HuH-7 (cell line): ENCODE measurements at places on chromosomes 4 and X.

GRCh38 chrX:20665481-20665880, 398.8 kb upstream of the RPS6KA3 start:
- no peak for DNase-seq

DNA sequence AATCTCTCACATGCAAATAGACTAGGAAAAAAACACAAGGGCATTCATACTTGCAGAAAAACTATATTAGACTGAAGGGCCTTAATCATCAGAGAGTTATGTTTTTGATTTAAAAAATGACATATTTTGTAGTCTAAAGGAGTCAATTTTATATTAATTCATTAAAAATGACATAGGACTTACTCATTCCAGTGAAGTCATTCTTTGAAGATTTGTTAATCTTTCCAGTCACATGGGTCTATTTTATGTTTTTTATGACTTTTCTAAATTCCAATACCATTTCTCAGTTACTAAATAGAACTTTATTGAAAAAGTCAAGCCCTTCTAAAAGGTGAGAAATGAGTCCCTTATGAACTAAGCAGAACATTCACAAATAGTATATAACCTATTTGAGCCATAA, 743.8 kb upstream of the INTU start:
- no peak for DNase-seq

- DNase-seq = no peak
Measured at GRCh38 chrX:150934453-150934852, 36.0 kb upstream of the CD99L2 start.

GRCh38 chrX:56600141-56600540, 36.7 kb downstream of the UBQLN2 start:
- DNase-seq = no peak

DNA sequence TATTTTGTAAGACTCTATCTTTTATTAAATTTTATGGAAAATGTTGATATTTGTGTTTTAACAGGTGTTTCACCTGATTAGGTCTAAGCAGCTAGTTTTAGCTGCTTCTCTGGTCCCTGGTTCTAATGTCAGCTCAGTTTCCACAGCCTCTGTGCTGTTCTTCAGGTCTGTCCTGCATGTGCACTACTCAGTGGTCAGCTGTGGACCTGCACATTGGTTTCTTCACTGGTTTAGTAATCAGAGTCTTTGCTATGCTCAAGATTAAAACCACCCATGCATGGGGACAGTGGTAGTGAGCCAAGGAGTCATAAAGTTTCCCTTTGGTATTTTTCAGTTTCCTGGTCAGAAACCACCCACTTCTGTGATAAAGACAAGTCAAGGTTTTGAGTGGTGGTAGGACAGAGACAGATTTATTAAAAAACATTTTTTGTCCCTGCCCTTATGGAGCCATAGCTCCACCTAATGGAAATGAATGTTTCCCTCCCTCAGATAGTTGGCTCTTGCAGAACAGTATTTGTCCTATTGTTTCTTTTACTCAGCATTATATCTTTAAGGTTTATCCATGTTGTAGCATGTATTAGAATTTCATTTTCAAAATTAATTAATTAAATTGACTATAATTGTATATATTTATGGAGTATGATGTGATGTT, 36.8 kb upstream of the VBP1 start:
- DNase-seq = no peak

- DNase-seq = no peak
Measured at GRCh38 chrX:130167040-130167439, 1.4 kb upstream of the AIFM1 start.

DNA sequence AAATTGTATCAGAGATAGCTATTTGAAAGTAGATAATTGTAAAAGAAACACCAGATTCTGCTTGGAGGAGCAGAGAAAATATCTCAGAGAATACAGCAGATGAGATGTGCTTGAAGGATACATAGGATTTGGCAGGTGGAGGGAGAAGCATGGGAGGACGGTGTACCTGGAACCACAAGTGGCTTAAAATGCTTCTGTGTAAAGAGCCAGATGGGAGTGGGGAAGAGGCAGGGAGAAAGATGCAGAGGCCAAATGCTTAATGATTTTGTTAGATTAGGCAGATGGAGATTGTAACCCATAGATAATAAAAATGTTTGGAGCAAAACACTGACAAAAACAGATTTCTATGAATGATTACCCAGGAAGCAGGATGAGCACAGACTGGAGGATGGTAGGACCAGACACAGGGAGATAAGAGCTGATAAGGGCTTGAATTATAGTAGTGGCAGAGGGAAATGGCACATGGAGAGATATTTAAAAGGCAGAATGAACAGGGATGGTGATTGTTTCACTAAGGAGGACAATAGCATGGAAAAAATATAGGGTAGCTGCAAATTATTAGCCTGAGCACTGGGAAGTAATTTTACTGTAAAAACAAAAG, 145.7 kb upstream of the TBC1D9 start:
- DNase-seq = no peak

- no peak for DNase-seq
Measured at GRCh38 chr4:19703391-19703790, 548.3 kb upstream of the SLIT2 start.

GRCh38 chr4:53113431-53114225, 251.5 kb downstream of the RASL11B start:
- no peak for DNase-seq

DNA sequence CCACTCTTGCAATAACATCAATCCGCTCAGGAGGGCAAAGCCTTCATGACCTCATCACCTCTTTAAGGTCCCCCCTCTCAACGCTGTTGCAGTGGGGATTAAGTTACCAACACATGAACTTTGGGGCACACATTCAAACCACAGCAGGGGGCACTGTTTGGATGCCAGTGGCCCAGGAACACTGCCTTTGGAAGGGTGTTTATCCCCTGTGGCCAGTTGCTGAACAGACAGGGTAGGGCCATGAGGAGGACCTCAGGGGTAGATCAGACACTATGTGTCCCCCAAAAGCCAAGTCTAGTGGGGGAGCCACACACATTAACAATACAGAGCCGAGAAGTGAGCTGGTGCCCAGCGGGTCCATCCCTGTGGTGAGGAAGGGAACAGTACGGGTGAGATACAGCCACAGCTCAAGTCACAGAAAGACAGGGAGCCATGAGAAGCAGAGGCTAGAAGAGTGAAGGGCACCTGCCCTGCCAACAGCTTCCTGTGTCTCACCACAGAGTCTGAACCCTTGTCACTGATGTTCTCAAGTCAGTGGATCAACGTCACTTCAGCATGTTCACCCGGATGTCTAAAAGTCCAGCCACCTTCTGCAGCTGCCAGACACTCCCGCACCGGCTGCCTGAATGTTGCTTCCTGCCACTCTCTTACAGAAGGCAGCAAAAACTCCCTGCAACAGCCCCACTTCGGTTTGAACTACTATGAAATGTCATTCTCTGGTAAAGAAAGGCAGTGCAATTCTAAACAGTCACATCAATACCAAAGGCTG, 19.9 kb upstream of the MXD4 start:
- no peak for DNase-seq

DNA sequence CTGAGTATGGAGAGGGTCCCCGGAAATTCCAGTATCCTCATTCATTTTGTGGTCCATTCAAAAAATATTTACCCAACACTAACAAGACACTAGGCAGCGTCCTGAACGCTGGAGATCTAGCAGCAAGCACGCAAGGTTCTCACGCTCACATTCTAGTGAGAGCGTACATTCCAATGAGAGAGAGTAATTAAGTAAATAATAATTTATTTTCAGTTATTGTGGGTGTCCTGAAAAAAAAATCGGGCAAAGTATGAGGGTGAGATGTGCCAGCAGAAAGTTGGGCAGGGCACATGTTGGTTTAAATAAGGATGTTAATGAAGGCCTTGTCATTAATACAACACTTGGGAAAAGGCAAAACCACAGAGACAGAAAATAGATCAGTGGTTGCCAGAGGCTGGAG, 4.0 kb upstream of the TMEM156 start:
- no peak for DNase-seq

DNA sequence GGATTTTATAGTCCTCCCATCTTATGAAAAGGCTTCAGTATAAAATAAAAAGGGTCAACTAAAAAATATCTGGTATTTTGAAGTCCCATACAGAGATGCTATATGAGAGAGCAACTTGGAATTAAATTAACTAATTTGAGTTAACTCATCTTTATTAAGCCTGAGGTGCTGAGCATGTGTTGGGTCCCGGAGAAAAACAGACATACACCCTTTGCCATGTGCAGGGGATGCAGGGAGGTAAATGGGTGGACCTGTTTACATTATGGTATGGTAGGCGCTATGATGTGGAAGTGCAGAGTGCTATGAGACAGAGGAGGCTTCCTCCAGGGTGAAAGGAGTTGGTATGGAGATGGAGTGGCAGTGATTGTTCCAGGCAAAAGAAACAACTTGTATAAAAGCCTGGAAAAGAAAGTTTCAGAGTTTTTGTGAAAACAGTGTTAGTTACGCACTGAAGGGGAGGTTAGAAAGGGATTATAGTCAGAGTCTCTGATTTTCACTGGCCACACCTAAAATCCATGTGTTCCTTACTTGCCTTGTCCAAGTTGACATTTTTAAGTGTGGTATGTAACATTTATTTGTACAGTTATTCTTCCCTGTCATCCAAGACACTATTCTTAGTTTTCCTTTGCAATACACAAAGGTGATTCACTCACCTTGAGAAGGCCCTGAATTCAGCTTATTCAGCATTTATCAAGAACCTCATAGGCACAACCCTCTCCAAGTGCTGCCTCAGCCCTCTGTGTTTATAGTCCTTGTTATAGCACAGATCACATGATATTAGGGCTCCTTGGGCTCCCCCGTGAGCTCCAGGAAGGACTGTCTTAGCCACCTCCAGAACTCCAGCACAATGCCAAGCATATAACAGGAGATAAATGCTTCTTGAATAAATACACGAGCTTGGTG, 152.0 kb downstream of the RASL11B start:
- no peak for DNase-seq

GRCh38 chrX:84047339-84047738, 140.7 kb downstream of the RPS6KA6 start:
- no peak for DNase-seq

DNA sequence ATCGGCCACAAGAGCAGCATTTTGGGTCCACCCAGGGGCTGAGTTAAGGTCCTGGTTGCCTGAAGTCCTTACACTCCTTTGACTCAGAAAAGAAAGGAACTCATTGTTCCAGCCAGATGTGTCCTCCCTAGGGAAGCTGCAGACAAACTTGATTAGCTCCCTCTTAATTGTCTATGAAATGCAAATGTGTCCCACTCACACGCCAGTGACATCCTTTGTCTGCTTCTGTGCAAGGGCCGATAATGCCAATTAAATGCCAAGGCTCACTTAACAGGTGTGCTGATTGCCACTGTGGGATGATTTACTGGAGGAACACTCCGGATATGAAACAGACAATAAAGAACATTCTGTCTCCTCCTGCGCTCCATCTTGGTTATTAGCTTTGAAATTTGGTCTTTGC, 332.9 kb upstream of the CPEB2 start:
- DNase-seq = no peak

DNA sequence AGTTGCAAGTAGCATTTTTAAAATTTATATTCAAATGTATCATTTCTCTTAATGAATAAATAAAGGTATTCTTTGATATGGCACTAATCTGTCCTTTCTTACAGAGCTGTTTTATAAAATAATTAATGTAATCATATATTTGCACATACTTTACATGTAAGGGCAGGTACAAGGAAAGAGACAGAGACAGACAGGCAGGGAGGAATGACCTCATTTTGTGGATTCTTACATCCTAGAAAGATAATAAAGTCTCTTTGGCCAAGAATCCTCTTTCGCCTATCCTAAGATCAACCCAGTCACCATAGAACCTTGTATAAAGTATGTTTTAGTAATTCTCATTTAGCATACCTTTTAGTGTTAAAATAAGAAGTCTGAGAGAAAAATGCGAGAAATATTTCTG, 98.5 kb upstream of the CTSO start:
- DNase-seq = no peak
